ENCODE measurements at places on chromosomes 11 and 22.

GRCh38 chr11:122494221-122494620, 161.3 kb upstream of the UBASH3B start:
- no peak for DNase-seq

- peak; percentile 40 for DNase-seq
Measured at GRCh38 chr11:35859301-35859700, 84.6 kb upstream of the LDLRAD3 start.

- peak; percentile 96 for DNase-seq
Measured at GRCh38 chr11:35035894-35036408, 103.0 kb upstream of the CD44 start.

DNA sequence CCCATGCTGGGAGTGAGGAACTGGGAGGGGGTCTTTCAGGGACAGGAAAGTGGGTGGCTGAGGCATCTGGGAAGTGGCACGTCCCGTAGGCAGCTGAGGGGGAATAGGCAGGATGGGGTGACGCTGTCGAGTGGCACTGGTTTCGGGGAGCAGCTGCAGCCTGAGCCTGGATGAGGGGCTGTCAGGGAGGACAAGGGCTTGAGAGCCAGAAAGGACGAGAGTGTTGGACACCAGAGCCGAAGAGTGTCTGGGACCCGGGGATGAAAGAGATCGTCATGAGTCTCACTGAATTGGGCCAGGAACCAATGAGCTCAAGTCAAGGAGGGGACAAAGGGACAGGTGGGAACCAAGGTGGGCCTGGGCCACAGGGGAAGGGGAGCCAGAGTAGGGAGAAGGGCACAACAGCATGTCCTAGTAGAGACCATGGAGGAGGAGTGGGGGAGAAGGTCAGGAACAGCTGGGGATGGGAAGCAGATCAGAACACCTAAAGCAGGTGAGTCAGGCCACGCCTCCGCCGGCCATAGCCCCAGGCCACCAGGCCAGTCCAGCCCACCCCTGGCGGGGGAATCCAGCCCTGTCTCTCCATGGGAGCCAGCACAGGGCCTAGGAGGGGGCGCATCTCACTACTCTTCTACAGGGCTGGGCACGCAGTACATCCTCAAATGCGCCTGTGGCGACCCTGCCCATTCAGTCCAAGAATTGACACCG, 4.2 kb downstream of the RAB3IL1 start:
- no peak for DNase-seq

GRCh38 chr11:68825571-68825970, 16.1 kb downstream of the CPT1A start:
- DNase-seq, result no peak

- no peak for DNase-seq
Measured at GRCh38 chr11:115502636-115503082, 1.6 kb downstream of the CADM1 start.

GRCh38 chr11:119785131-119785530, 56.1 kb upstream of the NECTIN1 start:
- DNase-seq, result no peak

DNA sequence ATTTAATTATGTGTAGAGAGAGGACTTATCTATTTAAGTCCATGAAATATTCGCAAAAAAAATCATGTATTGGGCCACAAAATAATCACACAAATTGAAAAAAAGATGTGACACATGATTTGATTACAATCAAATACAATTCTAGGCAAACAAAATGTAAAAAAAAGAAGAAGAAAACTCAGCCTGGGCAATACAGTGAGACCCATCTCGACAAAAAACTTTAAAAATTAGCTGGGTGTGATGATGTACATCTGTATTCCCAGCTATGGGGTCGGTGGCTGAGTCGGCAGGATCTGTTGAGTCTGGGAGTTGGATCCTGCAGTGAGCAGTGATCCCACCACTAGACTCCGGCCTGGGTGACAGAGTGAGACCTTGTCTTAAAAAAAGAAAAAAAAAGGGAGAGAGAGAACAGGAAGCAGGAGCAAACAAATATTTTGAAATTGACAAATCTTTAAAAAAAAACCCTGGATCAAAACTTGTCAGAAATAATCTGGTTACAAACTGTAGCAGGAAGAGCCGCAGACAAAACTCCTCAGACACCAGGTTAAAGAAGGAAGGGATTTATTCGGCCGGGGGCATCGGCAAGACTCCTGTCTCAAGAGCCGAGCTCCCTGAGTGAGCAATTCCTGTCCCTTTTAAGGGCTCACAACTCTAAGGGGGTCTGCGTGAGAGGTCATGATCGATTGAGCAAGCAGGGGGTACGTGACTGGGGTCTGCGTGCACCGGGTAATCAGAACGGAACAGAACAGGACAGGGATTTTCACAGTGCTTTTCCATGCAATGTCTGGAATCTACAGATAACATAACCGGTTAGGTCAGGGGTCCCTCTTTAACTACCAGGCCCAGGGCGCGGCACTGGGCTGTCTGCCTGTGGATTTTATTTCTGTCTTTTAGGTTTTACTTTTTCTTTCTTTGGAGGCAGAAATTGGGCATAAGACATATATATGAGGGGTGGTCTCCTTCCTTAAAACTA, 3.3 kb upstream of the TYMP start:
- DNase-seq, result no peak

DNA sequence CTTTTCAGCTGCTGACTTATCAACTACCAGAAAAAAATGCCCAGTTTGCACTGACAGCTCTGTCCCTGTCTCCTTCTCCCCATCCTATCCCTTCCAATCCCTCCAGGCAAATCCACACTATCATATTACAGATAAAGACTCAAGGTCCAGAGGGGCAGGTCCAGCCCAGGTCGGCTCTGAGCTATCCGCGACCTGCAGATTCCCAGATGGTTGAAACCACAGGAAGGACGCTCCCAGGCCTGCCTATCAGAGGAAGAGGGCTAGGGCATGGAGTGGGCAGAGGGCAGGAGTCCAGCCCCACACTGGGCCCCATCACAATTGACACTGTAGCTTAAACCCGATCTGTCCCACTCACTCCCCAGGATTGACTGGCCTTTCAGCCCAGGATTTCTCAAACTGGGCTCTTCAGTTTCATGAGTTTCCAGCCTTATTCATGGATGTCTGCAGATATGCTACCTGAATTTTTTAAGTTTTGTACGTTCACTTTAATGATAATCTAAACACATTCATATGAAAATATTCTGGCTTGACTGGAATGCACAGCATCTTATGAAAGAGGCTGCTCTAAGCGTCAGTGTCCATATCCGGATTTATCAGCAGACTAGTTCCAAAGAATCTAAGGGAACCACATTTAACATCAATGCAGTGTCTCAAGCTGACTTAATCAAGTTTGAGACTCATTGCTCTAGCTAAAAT, 16.4 kb upstream of the FCHSD2 start:
- peak; percentile 82 for DNase-seq

DNA sequence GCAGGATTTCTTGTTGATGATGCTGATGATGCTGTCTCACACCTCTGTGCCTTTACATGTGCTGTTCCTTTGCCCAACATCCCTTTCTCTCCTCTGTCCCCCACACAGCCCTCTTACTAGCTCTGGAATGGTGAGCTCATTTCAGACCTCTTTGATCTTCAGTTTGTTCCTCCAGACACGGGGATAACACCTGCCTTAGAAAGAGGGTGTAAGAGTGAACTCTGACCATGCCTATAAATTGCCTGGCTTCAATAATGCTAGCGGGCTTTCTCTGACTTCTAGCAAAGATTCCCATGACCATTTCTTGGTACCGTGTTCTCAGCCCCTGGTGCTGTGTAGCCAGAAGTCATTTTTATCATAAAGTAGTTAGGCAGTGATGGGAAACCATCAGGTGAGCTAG, 55.9 kb upstream of the DRD2 start:
- no peak for DNase-seq

GRCh38 chr22:50622723-50623327, 5.1 kb downstream of the ARSA start:
- no peak for DNase-seq

DNA sequence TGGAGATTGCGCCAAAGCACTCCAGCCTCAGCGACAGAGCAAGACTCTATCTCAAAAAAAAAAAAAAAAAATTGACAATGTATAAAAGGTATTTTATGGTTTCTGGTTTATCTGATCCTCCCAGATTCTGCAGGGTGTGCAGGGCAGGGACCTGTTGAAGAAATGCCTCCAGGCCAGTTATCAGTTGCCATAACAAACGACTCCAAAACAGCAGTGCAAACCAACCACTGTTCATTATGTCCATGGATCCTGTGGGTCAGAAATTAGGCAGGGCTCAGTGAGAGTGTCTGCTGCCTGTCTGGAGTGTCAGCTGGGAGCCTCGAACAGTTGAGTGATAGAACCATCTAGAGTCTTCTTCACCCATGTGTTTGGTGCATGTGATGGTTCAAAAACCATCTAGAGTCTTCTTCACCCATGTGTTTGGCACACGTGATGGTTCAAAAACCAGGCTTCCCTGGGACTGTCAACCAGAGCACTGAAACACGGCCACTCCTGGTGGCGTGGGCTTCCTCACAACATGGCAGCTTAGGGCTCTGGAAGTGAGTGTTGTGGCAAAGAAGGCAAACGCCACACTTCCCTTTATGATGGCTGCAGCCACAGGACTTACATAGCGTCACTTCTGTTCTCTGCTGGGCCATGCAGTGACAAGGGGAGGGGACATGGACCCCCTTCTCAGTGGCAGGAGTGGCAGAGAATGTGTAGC, 115.1 kb upstream of the CRYBB3 start:
- DNase-seq, result no peak

- no peak for DNase-seq
Measured at GRCh38 chr11:131601586-131601985, 231.2 kb downstream of the NTM start.

GRCh38 chr22:30204015-30204741, 42.4 kb downstream of the LIF start:
- DNase-seq, result no peak

All from iris pigment epithelial cell (primary cell).